NCI-H2081 treated with DMSO at 0.1 percent for 48 hours (cell line): ENCODE measurements at places on chromosomes 16 and 17.

GRCh38 chr17:6592173-6592572 is 35.8 kb upstream of the PITPNM3 start:
- DNase-seq = no peak

- no peak for DNase-seq
Observed at GRCh38 chr17:22128723-22129122, 436.4 kb downstream of the KCNJ18 start.

GRCh38 chr17:66302761-66303626 is 581 bp downstream of the PRKCA start:
- no peak for DNase-seq

DNA sequence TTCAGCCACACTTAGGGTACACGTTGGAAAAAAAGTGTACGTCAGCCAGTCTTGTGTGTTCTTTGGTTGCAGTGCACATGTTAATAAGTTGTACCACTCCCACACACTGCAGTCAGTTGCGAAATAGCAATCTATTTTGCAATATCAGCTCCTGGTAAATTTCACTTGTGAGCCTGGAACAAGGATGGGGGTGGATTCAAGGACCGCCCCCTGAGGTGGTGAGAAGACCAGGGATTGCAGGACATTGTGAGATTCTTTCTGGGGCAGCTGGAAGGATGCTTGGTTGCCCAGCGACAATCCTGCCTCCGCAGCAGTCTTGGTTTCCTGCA is 78.6 kb upstream of the ZFHX3 start:
- no peak for DNase-seq

DNA sequence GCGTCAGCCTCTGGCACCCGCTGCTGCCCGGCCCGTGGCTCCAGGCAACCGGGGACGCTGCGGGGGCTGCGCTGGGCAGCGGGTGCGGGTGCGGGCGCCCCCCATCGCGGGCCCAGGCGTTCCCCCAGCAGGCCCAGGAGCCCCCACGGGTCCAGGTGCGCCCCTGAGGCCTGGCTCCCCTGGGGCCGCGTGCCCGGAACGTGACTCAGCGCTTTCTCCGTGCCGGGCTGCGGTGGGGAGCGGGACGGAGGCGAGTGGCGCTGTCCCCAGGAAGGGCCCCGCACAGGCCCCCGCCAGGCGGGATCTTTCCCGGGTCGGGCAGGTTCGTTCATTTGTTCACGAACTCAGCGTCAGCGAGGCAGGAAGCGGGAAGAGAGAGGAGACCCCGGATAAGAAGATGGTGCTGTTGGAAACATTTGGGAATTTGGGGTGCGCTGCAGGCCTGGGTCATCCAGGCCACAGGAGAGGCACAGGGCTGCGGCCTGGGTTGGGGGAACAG is 18.4 kb upstream of the EXOC7 start:
- DNase-seq = no peak

DNA sequence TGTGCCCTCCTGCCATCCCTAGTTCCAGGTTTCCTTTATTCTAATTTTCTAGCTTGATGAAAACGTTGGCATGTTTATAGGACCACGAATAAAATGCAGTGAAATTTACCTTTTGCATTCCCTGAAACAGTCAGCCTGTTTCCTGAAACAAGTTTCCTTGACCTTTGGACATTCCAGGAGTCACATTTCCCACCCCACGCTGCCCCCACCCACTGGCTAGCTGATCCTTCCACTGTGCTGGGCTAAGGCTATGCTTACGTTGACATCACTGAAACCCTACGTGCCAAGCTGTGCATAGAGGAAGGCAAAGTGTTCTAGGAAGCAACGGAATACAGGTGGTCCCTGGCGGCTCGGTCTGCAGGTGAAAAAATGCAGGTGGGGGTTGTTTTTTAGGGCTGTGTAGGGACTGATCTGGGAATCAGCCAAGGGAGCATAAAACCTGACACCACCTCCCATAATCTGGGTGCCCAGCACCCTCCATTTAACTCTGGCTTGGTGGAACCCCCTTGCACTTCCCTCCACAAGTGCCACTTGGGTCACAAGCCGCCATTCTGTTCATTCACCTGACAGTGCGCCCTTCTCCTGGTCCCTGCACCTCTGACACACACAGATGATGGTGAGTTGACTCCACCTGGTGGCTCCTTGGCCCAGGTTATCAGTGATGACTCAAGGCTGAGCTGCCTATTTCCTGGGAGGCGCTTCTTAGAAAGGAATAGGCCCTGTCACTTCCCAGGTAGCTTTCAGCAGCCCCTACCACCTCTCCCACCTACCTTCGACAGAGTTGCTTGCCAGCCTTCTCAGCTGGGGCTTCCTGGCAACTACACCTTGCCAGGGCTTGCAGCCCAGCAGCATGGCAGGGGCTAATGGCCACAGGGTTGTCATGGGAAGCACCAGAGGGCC is 83.7 kb downstream of the N4BP1 start:
- DNase-seq = no peak

- DNase-seq = no peak
Observed at GRCh38 chr16:29675811-29676643, 3.0 kb upstream of the QPRT start.

- no peak for DNase-seq
Observed at GRCh38 chr17:61442878-61443474, 9.2 kb upstream of the TBX4 start.

DNA sequence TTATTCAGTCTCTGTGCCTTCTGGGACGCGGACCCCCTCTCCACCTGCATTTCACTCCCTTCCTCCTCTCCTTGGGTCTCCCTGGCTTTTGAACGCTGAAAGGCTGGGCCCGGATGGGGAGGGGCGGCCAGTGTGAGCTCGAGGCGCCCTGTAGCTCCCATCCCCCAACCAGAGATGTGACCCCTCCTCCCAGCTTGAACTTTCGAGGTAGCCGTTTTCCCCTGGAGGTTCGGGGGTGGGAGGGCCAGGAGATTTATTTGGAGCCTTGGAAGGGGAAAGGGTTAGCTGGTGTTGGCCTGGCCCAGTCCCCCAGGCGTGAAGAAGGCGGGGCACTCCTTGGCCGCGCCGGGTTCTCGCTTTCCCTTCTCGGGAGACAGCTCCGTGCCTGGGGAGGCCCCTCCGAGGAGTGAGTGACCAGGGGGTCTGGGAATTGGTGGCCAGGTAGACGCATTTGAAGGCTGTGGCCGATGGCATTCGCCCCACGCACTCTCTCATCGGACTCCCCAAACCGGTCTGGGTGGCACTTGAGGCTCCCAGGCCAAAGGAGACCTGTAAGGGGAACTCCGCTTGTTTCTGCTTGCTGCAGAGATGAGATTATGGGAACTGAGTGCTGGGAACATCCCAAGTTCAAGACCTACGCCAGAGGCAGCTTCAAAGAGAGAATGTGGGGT is 942 bp downstream of the LDAF1 start:
- no peak for DNase-seq

DNA sequence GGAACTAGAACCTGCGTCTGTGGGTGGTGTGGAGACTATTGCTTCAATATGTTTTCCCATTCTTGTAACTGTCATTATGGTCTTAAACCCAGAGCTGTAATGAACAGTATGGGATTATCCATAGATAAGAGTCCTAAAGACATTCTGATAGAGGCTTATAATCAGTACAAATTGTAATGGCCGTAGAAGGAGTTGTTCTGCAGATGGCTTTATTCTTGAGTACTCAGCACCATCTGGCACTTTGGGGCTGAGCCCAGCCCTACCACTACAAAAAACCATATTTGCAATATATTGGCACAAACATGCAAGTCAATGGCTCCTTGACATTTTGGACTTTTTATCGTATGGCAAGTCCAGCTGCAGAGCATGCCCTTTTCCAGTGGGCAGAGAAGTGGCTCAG is 150.0 kb downstream of the HS3ST4 start:
- DNase-seq = no peak

- DNase-seq = peak; percentile 66
Observed at GRCh38 chr17:47949197-47949759, 7.9 kb downstream of the PNPO start.

- no peak for DNase-seq
Observed at GRCh38 chr17:72759301-72759700, 333.2 kb downstream of the SLC39A11 start.

GRCh38 chr17:51795401-51795800 is 363.1 kb downstream of the CA10 start:
- DNase-seq = no peak

GRCh38 chr16:57256601-57257395 is 11.7 kb downstream of the ARL2BP start:
- no peak for DNase-seq

- no peak for DNase-seq
Observed at GRCh38 chr16:54093281-54093680, 193.3 kb downstream of the IRX3 start.

DNA sequence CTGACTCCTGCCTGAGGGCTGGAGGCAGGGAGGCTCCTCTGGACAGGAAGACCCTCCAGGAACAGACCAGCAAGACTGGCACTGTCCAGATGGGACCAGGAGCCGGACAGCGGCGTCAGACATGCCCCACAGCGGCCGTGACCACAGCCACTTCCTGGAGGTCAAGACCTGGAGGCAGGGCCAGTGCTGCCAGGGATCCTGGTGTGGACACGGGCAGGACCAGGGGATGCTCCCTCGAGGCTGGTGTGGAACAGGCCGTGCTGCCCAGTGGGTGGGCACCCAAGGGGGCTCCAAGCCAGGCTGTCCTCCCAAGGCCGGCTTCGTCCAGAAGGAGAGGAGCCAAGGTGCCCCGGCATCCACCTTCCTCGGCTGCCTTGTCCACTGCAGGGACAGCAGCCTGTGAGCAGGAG is 4.5 kb upstream of the CCDC57 start:
- DNase-seq = no peak

DNA sequence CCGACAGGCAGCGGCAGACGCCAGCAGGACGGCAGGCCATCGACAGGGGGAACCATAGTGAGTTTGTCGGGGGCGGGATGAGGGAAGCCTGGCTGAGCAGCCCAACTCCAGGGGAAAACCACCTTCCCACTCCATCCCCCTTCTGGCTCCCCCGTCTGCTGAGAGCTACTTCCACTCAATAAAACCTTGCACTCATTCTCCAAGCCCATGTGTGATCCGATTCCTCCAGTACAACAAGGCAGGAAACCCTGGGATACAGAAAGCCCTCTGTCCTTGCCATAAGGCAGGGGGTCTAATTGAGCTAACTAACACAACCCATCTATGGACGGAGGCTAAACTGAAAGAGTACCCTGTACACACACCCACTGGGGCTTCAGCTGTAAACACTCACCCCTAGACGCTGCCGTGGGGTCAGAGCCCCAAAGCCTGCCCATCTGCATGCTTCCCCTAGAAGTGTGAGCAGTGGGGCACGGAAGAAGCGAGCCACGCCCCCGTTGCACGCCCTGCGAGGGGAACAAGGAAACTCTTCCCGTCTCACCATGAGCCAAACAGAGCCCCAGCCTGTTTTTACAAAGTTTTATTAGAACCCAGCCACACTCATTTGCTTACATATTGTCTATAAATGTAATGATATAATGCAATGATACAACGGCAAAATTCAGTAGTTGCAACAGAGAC is 4.1 kb downstream of the KRTAP29-1 start:
- no peak for DNase-seq

DNA sequence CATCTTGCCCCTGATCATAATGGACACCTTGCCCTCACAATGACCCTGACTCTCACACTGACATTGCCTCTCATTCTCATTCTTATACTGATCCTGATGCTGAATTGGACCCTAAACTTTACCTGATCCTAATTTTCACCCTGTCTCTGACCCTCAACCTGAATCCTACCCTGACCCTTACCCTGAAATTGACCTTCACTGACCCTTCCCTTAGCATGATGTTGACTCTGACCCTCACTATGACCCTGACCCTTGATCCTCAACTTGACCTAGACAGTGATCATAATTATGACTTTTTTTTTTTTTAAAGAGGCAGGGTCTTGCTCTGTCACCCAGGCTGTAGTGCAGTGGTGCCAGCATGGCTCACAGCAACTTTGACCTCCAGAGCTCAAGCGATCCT is 3.4 kb downstream of the AHSP start:
- DNase-seq = no peak

DNA sequence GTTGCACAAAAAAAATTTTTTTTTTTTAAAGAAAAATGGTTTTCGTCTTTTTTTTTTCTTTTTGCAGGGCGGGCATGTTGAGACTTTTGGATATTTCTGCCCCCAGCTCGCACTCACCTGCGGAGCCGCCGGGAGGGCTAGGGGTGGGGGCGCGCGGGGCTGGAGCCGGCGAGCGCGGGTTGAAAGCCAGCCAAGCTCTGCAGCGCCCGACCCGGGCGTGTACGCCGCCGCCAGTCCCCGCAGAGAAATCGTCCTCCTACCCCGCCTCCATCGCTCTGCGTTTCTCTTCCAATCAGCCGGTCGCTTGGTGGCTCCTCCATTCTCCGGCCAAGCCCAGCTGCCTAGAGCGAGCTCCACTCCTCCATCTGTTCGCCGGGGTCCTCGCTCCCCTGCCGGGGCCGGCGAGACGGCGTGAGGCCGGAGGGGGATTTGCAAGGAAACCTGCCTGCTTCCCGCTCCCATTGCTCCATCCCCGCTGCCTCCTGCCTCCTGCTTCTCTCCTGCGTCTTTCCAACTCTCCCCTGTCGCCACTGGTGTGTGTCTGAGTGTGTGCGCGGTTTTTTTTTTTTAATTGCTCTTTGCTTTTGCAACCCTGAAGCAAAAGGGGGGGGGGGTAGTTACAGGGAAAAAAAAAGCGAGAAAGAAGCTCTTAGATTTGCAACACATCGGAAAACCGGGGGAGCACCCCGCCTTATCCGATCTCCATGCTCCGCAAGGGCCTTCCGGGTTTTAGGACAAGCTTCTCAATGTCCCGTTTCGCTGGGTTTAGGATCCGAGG is 1.8 kb upstream of the UBTF start:
- peak; percentile 60 for DNase-seq

- no peak for DNase-seq
Observed at GRCh38 chr17:78840530-78840779, 159 bp downstream of the USP36 start.

DNA sequence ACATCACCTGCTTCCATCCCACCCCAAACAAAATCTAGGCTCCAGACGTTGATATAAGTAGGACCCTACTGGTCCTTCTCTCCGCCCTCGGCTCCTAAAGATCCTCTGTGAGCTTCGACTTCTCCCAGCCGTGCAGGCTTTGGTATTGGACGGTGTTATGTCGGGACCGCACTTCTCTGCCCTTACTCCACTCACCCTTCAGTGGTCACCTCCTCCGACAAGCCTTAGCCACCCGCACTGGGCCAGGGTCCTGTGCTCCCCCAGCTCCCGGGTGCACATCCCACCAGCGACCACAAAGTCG is 1.6 kb downstream of the PSMB10 start:
- no peak for DNase-seq

DNA sequence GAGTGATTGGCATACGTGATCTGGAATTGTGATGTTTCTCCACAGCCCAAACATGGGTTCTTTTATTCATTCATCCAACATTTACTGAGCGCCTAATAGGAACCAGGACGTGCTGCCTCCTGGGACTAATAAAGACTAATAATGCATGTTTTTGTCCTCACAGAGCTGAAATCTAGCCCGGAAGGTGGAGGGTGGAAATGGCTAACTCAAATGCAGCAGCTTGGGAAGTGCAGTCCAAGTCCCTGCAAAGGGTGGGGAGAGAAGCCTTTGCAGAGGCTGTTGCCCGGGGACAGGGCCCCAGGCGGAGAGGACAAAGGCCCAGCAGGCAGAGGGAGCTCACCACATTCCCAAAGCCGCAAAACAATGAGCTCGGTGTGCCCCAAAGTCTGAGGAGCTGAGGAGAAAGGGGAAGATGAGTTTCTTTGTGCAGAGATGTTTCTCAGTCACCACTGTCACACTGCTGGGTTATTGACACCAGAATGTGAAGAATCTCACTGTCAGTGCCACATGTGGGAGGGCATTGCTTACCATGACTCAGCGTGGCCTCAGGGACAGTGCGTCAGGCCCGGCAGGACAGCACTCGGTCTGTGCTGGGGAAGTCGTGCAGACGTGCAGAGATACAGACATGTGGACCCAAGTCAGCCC is 118.2 kb upstream of the CHMP6 start:
- DNase-seq = no peak
